ENCODE measurements at places on chromosomes 13 and 19. TPM values are rescaled to one million over a fixed set of nuclear protein-coding genes. Genes with fewer than 3 reads are reported as not detected.

DNA sequence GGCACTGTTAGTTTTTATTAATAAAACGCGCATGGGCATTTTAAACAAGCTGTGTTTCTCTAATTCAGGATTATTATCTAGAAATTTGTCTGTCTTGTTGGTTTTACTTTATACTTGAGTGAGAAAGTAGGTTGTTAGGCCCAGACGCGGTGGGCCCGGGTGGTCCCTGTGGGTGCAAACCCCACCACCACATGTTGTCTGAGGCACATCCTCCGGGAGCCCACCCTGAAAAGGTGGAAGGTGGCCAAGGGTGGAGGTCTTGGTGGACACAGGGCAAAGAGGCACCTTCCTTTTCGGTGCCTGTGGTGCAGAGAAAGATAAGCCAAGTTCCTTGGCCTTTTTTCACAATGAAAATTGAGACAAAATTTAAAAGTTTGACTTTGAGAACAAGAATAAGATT is 16.6 kb downstream of the ATP4B start:
- peak; percentile 4 for DNase-seq

DNA sequence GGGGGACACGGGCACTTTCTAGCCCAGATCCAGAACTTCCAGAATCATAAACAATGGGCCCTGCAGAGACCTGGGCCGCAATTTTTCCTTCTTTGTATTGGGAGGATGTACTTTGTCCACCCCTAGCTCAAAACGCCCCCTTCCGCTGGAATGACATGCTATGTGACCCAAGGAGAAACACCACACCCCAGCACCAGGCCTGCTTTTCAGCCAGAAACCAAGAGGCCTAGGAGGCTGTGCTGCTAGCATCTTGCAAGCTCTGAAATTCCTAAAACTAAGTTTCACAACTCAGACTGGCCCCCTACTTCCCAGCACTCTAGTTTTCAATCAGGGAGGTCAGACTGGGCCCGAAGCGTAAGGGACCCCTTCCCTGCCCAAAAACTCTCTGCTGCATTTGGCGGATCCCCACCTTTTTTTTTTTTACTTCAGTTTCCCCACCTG is 538 bp downstream of the LSM4 start:
- DNase-seq, result peak; percentile 73

GRCh38 chr13:53001444-53002225 is 27.0 kb upstream of the OLFM4 start:
- DNase-seq, result no peak

DNA sequence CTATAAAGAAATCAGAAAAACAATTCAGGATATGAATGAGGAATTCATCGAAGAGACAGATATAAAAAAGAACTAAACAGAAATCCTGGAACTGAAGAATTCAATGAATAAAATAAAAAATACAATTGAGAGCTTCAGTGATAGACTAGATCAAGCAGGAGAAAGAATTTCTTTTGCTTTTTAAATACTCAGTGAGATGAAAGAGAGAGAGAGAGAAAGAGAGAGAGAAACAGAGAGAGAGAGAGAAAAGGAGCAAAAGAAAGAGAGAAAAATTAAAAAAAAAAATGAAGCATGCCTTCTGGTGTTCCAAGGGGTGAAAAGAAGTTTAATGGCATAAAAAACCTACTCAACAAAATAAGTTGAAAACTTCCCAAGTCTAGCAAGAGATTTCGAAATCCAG is 22.0 kb upstream of the SLC7A9 start:
- no peak for DNase-seq

DNA sequence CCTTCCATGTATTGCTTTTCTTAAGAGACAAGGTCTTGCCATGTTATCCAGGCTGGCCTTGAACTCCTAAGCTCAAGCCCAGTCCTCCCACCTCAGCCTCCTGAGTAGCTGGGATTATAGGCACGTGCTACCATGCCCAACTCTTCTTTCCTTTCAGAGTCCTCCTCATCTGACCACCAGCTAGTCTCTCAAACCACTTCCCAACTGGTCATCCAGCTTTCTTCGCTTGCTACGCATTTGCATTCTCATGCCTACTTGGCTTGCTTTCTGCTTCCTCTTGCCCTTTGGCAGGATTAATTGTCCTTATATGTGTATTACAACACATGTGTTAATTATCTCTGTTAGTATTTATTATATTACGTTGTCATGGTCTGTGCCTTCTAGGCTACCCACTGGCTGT is 6.3 kb downstream of the GPR18 start:
- DNase-seq, result no peak

- no peak for DNase-seq
These were observed 70.6 kb upstream of the KLF12 start for GRCh38 chr13:74204602-74205312.

GRCh38 chr13:51557438-51557837 is 26.8 kb upstream of the WDFY2 start:
- no peak for DNase-seq

GRCh38 chr13:110627761-110628476 is 12.6 kb downstream of the NAXD start:
- DNase-seq, result no peak

- no peak for DNase-seq
These were observed at the start of gene ACER1 for GRCh38 chr19:6333439-6333838. TSS of gene ACER1 (minus strand) at chr19:6333612. CDS start at chr19:6333551, 61 bp downstream.

DNA sequence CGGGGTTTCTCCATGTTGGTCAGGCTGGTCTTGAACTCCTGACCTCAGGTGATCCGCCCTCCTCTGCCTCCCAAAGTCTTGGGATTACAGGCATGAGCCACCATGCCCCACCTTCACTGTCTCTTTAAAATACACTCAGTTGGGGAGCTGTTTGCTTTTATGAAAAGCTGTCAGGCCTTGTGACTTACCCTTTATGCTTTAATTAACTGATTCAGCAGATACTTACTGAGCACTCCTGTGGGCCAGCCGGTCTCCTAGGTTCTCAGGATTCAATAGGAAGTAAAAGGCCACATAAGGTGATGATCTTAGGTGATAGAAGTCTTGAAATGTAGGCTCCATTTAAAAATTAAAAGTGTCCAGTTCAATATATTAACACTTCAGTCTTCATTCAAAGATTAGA is 7.5 kb downstream of the UBAC2 start:
- DNase-seq, result no peak

DNA sequence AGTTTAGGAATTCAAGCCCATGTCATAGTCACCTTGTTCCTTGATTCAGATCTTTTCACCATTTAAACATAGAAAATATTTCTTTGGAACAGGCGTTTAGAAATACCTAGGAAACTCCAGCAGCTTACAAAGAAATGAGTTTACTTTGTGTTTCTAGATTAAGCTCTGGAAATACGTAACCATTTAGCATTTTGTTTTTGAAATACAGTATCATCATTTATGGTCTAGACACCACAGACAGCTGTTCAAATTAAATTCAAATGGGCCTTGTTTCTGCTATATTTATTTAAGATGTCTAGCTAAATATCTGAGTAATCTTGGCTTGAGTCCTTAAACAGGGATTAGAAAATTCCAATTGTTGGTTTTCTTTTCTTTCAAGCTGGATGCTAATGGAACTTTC is 228.5 kb downstream of the NDFIP2 start:
- DNase-seq, result no peak

DNA sequence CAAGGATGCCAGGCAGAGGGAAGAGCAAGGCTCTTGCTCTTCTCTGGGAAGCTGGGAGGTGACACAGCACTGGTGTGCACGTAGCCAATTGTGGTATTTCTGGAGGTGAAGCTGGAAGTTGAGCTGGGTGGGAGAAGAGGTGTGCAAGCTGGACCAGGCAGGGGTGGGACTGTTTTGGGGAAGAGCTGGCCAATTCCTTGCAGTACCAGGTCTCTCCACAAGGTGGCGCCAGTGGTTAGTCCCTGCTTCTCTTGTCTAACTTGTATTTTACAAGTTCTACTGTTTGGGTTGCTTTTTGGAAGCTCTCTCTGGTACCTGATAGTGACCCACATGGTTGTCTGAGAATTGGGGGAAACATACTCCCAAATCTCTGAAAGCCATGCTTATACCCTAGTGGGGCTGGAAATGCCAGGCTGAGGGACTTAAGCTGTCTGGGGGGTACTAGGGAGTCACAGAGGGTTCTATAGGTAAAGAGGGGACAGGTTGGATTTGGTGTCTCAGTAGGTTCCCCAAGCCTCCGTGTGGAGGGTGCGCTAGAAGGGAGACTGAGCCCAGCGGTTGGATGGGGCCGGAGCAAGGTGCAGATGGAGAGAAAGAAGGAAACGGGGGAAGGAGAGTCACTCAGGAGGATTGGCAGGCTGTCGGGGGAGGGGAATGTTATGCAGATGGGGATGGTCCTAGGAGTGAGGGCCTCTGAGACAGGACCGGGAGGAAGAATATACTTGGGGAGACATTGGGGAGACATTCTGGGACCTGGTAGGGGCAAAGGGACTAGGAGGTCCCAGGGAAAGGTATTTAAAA is 3.0 kb downstream of the HPN start:
- peak; percentile 46 for DNase-seq

The FBXW9 gene
- 10.7 TPM for total RNA-seq

The ONECUT3 gene
- not detected for total RNA-seq

- peak; percentile 80 for DNase-seq
These were observed 24.2 kb upstream of the TTYH1 start for GRCh38 chr19:54390942-54391577.

- no peak for DNase-seq
These were observed 6.8 kb upstream of the MBNL2 start for GRCh38 chr13:97215325-97215724.

The KLF1 gene
- total RNA-seq, result 0.28 TPM

- no peak for DNase-seq
These were observed 184.8 kb downstream of the TEX29 start for GRCh38 chr13:111505175-111505777.

DNA sequence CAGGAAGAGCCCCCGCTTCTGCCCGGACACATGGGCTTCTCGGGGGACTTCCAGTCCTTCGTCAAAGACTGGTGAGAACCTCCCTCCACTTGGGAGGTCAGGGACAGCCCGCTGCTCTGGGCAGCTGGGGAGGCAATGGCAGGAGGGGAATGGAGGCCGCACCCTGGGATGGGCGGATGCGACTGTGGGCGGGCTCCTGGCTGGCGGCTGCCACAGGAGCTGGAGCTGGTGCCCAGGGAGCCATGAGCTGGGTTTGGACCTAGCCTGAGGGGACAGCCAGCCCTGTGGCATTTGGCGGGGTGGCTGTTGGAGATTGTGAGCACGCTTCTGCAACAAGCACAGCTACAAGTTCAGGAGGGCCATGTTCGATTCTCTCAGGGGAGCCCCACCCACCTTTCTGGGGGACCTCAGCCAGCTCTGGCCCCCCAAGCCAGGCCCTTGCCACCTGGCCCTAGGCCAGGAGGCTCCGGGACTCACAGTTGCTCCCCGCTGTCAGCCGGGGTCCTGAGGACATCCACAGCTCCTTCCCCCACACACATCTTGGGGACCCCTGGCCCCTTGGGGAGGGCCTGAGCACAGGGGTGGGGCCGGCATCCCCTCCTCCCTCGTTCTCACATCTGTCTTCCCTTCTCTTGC is 3.0 kb upstream of the TGFBR3L start:
- no peak for DNase-seq

DNA sequence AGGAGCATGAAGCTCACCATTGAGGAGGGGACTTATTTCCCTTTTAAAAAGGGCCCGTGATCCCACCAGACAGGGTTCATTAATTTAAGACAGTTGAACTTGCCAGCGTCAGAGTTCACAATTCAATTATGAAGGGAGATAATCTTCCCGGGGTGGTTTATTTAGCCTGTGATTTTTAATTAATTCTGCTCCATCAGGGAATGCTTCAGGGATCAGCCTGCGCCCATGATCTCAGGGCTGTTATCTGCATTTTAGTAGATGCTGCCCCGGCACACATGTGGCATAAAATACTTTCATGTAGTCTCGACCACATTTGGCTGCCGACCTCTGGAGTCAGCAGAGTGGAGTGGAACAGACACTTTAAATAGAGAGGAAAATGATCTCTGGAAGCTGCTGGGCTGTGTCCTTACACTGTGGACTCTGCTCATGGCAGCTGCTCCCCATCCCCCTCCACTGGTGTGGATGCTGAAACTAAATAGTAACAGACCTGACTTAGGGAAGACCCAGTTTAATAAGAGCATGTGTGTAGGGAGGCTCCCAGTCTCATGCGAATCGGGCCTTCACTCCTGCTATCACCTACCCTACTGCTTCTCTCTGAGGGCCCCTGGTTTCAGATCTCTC is 256.9 kb downstream of the TEX29 start:
- no peak for DNase-seq

GRCh38 chr13:28564030-28564429 is 69.1 kb upstream of the FLT1 start:
- peak; percentile 75 for DNase-seq

- no peak for DNase-seq
These were observed 134.7 kb downstream of the LHFPL6 start for GRCh38 chr13:39468306-39468705.

The PROZ gene
- not detected for total RNA-seq

The F10 gene
- total RNA-seq, result 18.8 TPM

DNA sequence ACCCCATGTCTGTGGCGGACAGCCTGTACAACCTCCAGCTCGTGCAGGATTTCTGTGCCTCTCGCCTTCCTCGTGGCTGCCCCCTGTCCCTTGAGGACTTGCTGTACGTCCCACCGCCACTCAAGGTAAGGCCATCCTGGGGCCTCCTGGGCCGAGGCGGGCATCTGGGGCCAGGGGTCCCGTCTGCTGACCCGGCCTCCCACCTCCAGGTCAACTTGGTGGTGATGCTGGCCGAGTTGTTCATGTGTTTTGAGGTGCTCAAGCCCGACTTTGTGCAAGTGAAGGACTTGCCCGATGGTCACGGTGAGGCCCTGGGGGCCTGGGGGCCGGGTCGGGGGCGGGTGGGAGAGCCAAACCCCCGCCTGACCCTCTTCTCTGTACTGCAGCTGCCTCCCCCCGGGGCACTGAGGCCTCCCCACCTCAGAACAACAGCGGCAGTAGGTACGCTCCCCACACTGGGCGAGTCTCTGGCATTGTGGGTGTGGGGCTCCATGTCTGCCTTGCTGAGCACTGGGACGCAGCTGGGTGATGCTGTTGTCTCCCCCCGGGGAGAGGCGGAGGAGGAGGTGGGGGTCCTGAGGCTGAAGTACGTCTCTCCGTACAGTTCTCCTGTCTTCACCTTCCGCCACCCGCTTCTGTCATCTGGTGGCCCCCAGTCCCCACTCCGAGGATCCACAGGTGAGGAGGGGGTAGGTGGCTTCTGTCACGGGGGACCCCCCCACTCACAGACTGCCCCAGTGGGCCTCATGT is 15.0 kb downstream of the CAMSAP3 start:
- no peak for DNase-seq

DNA sequence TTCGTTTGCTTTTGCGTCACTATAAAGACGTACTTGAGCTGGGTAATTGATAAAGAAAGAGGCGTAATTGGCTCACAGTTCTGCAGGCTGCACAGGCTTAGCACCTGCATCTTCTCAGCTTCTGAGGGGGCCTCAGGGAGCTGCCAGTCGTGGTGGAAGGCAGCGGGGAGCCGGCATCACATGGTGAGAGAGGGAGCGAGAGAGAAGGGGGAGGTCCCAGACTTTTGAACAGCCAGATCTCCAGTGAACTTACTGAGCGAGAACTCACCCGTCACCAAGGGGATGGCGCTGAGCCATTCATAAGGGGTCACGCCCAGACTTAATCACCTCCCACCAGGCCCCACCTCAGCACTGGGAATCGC is 58.7 kb upstream of the F7 start:
- DNase-seq, result no peak

GRCh38 chr19:8510589-8511115 is 3.3 kb downstream of the ZNF414 start:
- no peak for DNase-seq

The KCNRG gene
- total RNA-seq, result 13.6 TPM

- no peak for DNase-seq
These were observed at the start of gene HNRNPL for GRCh38 chr19:38849860-38850435. TSS of gene HNRNPL (minus strand) at chr19:38849986. CDS start at chr19:38849966, 20 bp downstream.

The LACC1 gene
- total RNA-seq, result 11.0 TPM

All from lung (tissue), 17 donors.